ENCODE measurements at places on chromosomes 7 and 10.

- DNase-seq: no peak
These were observed 67.1 kb downstream of the OAT start for GRCh38 chr10:124351481-124352220.

- DNase-seq: no peak
These were observed 37.9 kb downstream of the ZNF138 start for GRCh38 chr7:64832136-64832535.

- DNase-seq: no peak
These were observed 9.8 kb downstream of the SFXN3 start for GRCh38 chr10:101040851-101041250.

- no peak for DNase-seq
These were observed 51.9 kb upstream of the ABLIM1 start for GRCh38 chr10:114709984-114710383.

DNA sequence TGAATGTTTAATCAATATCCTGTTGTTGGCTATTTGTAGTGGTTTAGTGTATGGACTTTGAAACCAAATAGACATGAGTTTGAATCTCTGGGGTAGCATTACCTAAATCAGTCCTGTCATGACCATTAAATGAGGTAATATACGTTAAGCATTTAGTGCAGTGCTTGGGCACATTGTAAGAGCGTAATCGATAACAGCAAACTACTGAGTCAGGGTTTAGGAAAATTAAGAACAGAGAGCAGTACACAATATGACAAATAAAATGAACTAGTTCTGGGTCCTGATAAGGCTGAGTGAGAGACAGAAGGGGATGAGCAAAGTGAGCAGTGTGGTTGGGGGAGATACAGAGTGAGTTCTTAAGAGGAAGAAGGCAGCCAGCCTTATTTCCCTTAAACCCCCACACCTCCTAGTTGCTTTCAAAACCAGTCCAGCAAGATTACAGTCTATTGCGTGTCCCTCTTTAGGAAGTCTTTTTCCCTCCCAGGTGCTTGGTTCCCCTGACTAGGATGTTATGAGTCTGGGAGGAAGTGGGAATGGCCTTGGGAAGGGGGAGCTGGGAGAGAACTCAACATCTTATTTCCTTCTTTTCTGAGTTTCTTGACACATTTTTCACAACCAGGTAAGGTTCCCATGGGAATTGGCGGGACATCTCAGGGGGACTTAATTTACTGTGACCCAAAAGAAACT, 171.0 kb downstream of the SND1 start:
- DNase-seq: no peak

All from activated CD8-positive, alpha-beta memory T cell treated with anti-CD3 and anti-CD28 coated beads for 24 hours (primary cell).